ENCODE measurements at places on chromosomes 16 and 17. TPM values are rescaled to one million over a fixed set of nuclear protein-coding genes. Genes with fewer than 3 reads are reported as not detected.

Gene C16orf54
- not detected for total RNA-seq

Gene CHRNE
- 0.16 TPM for total RNA-seq

Gene DYNLL2
- 10.1 TPM for total RNA-seq

Gene TBC1D3D
- total RNA-seq = 2.8 TPM

Gene DGKE
- 2.4 TPM for total RNA-seq

Gene HASPIN
- total RNA-seq = 1.5 TPM

Gene AOC2
- total RNA-seq = 0.89 TPM

Gene AOC3
- 0.38 TPM for total RNA-seq

Gene ASPA
- total RNA-seq = not detected

Gene TNFRSF17
- not detected for total RNA-seq

Gene P2RX5
- total RNA-seq = 13.2 TPM

Gene CSH1
- not detected for total RNA-seq

Gene ABCA8
- 0.38 TPM for total RNA-seq

Gene FA2H
- 1.1 TPM for total RNA-seq

Gene CTRB1
- not detected for total RNA-seq

Gene SLC38A8
- not detected for total RNA-seq

Gene PTX4
- not detected for total RNA-seq

Gene ETV4
- 4.3 TPM for total RNA-seq

Gene CALB2
- total RNA-seq = not detected

Gene KRT222
- total RNA-seq = 1.3 TPM

Gene CCL5
- not detected for total RNA-seq

Gene DPEP2
- not detected for total RNA-seq

Measured in mesangial cell (primary cell).